ENCODE measurements at places on chromosomes 11 and 22.

DNA sequence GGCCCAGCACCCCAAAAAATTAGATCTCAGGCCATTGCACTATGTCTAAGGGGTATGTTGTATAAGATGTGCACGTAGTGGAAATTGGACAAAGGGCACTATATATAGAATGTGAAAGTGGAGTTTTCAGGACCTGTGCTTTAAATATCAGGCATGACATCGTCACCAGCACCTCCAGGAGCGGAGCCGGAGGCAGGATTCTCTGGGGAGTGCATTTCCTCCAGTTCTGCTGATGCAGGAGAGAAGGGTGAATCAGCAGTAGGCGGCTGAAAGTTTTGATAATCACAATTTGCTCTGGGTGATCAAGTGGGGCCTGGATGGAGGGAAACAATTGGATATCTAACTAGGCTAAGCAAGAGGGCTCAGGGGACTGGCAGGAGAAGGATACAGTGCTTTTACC, 69.1 kb upstream of the NTM start:
- DNase-seq = no peak

DNA sequence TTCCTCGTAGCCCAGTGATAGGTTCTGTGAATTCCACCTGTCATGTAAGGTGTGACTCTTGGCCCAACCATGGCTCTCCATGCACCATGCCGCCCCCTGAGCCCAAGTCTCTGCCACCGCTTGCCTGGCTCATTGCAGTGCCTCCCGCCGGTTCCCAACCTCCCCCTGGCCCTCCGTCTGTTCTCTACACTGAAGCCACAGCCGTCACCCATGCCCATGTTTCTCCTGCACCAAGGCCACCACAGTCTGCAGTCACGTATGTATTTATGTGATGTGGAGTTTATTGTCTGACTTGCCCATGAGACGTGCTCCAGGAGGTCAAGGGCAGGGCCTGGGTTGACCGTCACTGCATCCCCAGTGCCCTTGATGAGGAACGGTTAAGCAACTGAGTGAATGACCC, 35.9 kb downstream of the PKNOX2 start:
- no peak for DNase-seq

DNA sequence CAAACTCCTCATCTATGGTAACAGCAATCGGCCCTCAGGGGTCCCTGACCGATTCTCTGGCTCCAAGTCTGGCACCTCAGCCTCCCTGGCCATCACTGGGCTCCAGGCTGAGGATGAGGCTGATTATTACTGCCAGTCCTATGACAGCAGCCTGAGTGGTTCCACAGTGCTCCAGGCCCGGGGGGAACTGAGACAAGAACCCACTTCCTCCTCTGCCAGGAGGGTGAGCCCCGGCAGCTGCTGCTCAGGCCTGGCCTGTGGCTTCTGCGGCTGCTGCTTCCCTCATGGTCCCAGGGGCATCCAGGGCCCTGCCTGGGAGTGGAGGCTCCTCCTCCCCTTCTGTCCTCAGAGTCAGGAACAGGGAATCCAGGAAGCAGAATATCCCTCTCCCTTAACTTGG, 98.4 kb downstream of the ZNF280B start:
- DNase-seq = no peak

GRCh38 chr11:110613197-110613918, 98.9 kb downstream of the ARHGAP20 start:
- DNase-seq = no peak
